T-helper 2 cell (primary cell): ENCODE measurements at places on chromosomes 4 and X.

- no peak for DNase-seq
These were observed 4.3 kb downstream of the SOWAHD start for GRCh38 chrX:119762718-119763117.

- DNase-seq = no peak
These were observed 112.9 kb upstream of the GPRIN3 start for GRCh38 chr4:89420507-89420906.

DNA sequence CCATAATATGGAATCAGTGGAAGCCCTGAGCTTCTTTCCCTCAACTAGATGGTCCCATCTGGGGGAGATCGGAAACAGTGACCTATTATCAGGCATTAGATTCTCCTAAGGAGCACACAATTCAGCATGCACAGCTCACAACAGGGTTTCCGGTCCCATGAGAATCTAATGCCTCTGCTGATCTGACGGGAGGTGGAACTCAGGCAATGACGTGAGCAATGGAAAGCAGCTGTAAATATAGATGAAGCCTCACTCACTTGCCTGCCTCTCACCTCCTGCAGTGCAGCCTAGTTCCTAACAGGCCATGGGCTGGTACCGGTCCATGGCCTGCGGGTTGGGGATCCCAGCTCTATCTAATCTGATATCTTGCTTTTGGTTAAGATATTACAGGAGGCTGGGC, 88.9 kb downstream of the COX7B2 start:
- no peak for DNase-seq

- no peak for DNase-seq
These were observed 11.9 kb downstream of the SMIM31 start for GRCh38 chr4:164765833-164766232.

DNA sequence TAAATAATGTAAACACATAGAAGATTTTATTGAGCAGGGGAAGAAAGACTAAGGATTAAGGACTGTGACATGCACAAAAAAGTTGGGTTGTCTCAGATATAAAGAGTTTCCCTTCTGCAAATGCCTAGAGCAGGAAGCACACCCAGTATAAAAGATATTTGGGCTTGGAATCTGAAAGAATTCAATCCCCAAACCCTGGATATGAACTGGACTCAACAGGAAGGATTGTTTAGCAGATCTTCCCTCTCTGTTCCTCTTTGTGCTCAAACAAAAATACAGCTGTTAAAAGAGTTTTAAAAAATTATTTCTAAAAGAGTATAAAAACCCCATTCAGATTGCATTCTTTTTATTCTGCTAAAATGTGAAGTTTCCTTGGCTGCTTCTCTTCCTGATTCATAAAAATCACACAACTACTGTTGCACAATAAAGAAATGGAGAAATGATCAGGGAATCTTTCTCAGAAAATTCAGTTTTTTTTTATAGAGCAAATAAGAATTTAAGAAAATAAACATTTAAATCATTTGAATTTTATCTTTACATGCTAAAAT, 71.4 kb downstream of the PDLIM5 start:
- no peak for DNase-seq

DNA sequence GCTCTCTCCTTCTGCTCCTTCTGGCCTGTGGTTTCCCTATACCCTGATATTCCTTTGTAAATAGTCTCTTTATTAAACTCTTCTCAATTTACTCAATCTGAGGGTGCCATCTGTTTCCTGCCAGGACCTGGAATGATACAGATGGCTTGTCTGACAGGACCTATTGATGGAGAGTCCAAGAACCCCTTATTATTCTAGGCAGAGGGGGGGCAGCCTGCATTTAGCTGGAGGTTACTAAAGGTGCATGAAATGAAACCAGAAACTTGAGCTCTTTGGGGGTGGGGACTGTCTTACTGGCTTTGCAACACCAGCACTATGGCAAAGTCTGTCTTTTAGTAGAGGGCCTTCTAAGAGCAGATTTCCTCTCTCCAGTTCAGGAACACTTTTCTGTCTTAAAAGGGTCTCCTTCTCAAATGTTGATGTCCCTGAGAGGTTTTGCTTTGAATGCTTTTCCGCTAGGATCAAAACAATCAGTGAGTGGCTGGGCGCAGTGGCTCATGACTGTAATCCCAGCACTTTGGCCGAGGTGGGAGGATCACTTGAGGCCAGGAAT, 162.5 kb upstream of the MED14 start:
- no peak for DNase-seq

DNA sequence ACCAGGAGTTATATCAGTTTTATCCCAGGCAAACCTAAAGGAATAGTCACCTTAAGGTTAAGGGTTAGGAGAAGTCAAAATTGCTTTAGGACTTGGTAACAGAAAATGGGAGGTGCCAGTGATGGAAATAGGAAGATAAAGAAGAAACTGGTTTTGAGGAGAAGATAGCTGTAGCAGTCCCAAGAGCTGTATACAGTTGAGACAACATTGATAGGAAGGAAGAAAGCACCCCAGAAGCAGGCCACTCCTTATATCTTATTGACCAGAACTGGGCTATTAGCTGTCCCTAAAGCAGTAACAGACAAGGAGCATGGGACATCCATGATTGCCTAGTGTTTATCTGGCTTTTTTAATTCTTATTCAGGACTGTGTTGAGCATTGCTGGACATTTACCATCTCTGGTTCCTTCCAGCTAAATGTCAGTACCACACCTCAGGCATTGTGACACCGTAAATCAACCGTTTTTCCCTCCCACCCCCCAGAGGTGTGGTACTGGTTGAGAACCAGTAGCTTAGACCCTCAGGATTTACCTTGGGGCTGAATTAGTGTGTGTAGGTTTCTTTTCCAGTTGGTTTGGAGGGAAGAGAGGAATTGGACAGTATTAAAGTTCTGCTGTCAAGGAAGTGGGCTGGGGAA, 2.0 kb upstream of the PGRMC2 start:
- no peak for DNase-seq

GRCh38 chr4:80221161-80221560, 23.9 kb downstream of the PRDM8 start:
- DNase-seq = no peak
